ENCODE measurements at places on chromosomes 3 and 15.

- no peak for DNase-seq
These were observed 111.8 kb upstream of the DPH6 start for GRCh38 chr15:35657679-35658311.

GRCh38 chr3:125121246-125122010 lies 65.6 kb upstream of the HEG1 start:
- DNase-seq: no peak

DNA sequence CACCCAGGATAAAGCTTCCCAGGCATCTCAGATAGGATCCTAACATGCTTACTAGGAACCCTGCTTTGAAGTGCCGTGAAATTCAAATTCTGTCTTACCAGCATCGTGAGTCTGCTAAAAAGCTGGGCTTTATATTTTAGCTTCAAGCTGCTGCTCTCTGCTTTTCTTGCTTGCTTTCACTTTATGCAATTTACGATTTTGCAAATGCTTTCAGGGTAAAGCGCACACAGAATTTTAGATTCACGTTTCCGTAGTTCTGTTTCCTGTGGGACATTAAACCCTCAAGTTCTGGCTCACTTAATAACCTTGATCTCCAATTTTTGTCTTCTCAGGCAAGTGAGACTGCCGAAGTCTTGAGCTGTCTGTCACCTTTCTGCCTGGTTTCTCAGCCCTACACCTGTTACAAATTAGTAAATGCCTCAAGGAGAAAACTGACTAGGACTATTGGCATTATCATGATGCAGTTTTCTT lies 170.5 kb upstream of the TGFBR2 start:
- DNase-seq: no peak

- no peak for DNase-seq
These were observed 906.0 kb upstream of the ALCAM start for GRCh38 chr3:104460477-104461406.

DNA sequence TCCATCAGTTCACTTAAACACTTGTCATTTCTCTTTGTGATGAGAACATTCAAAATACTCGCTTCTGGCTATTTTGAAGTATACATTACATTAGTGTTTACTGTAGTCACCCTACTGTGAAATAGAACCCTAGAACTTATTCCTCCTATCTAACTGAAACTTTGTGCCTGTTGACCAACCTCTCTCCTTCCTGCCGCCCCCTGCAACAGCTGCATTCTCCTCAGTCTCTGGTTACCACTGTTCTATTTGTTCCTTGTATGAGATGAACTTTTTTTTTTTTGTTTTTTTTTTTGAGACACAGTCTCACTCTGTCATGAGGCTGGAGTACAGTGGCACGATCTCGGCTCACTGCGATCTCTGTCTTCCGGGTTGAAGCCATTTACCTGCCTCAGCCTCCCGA lies 2.9 kb downstream of the RAD51 start:
- DNase-seq: no peak

GRCh38 chr15:96887730-96888129 lies 557.2 kb downstream of the NR2F2 start:
- DNase-seq: no peak

DNA sequence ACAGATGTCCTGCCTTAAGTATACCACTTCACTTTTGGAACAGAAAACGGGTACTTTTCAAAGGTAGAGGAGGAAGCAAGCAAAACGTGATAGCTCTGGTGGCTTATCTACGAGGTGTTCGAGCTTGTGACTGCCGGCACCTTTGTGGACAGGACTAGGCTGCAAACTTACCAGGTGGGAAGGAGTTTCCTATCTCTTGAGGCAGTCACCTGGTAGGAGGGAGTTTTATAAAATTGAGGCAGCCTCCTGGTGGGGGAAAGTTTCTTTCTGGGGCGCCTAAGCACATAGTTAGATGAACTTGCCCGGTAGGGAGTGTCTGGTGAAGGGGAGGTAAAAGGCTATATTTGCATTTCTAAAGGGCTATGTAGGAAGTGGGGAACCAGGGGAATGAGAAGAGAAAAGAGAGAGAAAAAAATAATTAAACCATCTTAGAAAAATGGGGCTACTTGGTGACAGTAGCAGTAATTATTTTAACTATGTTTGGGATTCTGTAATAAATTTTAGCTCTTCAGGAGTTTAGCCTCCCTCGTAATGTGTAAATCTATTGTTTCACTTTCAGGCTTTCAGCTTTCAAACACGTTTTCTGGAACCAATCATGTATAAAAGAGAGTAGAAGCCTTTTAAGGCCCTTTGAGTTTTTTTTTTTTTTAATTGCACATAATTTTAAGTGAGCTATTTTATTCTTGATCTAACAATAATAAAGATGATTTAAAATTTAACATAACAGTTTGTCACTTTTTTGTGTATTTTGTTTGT lies 131.0 kb downstream of the IL5RA start:
- no peak for DNase-seq

- no peak for DNase-seq
These were observed 799.9 kb downstream of the AGBL1 start for GRCh38 chr15:86879250-86880229.

- no peak for DNase-seq
These were observed 44.5 kb downstream of the CP start for GRCh38 chr3:149177122-149177521.

DNA sequence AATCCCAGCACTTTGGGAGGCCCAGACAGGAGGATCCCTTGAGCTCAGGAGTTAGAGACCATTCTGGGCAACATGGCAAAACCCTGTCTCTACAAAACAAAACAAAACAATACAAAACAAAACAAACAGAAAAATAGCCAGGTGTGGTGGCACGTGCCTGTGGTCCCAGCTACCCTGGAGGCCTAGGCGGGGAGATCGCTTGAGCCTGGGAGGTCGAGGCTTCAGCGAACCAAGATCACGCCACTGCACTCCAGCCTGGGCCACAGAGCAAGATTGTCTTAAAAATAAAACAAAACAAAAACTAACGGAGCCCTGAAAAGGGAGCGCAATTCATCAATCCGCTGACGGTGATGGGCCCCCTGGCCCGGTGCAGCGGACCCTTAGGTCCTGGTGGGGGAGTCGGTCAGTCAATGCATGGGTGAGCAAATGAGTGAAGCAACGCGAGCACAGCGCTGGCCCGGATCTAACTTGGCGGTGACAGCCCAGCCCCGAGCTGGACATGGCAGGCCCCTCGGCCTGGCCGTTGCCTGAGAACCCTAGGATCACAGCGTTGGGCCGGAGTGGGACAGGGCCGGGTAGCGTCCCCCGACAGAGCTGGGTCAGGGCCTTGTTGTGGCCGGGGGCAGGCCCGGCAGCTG lies 52.4 kb upstream of the BLM start:
- DNase-seq: no peak

DNA sequence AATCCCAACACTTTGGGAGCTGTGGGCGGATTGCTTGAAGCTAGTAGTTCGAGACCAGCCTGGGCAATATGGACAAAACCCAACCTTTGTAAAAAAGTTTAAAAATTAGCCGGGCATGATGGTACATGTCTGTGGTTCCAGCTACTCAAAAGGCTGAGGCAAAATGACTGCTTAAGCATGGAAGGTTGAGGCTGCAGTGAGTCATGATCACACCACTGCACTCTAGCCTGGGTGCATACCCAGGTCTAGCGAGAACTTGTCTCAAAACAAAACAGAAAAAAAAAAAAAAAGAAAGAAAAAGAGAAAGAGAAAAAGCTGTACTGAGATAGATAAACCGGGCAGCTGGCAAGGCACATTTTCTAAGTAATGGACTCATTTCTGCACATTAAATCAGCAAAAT lies 10.6 kb downstream of the ARPP19 start:
- peak; percentile 57 for DNase-seq

DNA sequence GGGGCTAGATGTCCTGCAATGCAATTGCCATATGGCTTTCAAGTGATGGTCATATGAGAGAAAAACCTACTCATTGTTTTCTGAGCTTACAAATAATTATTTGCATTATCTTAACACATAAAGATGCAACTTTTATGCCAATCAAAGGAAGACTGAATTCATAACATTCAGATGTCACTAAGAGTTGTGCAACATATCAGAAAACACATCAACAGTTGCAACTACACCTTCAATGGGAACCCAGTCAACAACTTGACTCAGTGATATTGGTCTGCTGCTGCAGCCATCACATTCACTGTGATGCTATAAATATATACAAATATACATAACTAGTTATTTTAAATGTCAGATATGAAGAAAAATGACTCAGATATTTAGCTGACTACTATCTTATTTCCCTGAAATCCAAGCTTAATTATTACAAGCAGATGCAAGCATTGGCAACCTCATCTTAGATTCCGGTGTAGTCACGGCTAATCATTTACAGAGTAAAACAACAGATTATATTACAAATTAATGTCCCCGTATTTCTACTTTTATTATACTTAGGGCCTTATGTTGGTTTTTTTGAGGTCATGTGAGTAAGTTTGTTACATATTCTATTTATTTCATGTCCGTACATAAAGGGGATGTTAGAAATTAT lies 23.7 kb downstream of the CNTN3 start:
- no peak for DNase-seq

- DNase-seq: no peak
These were observed 28.9 kb upstream of the KLHL6 start for GRCh38 chr3:183584246-183584913.

DNA sequence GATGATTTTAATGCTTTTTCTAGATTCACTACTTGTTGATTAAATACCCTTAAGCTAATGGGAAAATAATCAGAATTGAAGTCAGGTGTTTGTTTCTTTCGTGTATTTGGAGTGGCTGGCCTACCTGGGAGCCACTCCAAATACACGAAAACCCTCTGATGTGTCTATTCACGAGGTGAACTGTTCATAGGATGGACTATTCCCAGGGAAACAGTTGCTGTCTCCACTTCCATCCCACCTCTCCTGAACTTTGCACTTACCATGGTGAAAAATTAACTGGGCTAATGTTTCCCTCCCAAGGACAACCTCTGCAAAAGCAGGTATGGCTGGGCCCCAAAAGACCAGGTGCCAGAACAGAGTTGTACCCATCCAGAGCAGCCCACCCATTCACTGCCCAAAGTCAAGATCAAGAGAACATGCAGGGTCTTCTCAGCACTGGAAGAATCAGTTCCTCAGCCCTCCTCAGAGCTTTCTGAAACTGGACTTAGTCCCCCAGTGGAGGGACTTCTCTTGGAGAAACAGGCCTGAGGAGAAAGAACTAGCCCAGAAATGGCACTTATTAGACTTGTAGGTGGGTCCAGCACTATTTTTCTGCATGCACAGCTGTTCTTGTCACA lies 2.9 kb upstream of the SMAD3 start:
- no peak for DNase-seq

GRCh38 chr3:4807381-4808280 lies 171.6 kb upstream of the BHLHE40 start:
- DNase-seq: no peak

GRCh38 chr3:191412759-191413158 lies 48.2 kb upstream of the PYDC2 start:
- DNase-seq: no peak

GRCh38 chr3:183428447-183429211 lies at the start of gene MCF2L2:
Gene MCF2L2, minus strand, starts transcription at chr3:183428619. Its CDS starts 642 bp downstream, at chr3:183427977.
- DNase-seq: peak; percentile 65

DNA sequence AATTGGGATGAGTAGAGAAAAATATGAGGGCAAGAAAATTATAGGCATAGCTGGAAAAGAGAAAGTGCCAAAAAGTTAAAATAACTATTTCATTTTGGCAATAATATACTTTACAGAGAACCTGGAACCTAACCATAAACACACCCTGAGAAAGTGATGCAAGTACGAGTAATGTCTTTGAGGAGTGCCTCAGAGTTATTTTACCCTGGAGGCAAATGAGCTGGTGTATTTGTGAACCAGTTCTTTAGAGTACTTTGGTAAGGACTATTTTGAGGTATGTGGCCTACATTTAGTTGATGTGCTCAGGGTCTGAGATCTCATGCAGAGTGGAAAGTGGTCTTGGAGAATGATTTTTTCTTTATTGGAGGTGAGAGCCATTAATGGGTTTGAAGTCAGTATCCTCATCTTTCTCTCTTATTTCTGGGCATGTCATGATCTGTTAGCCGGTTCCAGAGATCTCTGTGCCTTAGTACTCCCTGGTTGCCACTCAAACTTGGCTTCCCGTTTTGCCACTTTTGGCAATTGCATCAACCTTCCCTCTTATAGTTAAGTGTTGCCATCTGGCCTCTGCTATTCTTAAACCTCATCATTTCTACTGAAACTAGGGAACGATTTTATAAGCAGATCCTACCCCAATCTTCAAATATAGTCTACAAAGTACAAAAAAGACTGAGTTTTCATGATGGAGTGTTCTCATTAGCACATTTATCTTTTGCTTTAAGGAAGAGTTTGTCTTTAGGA lies 145.7 kb downstream of the EPHA6 start:
- no peak for DNase-seq

DNA sequence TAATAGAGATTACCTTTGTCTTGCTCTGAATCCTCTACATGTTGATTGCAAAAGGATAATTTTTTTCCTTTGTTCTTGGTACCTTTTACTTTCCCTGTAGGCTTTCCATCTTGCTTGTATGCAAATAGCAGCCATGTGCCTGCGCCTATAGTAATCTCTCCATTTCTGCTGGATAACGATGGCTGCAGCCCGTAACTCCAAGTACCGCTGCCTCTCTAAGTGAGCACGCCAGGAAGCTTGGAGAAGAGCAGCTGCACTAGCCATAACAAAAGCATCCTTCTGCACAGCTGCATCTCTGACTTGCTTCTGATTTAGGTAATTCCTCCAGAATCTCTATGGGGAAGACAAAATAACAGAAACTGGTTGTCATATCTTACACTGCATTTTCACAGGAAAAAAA lies 89.3 kb downstream of the NR2E3 start:
- no peak for DNase-seq

GRCh38 chr3:94024385-94024784 lies 4.0 kb downstream of the STX19 start:
- DNase-seq: no peak

- DNase-seq: no peak
These were observed 276.7 kb upstream of the SGO1 start for GRCh38 chr3:20462723-20463122.

- DNase-seq: peak; percentile 81
These were observed 1.6 kb downstream of the TSC22D2 start for GRCh38 chr3:150409512-150410310.

GRCh38 chr3:152284906-152285305 lies 16.2 kb downstream of the MBNL1 start:
- DNase-seq: no peak

DNA sequence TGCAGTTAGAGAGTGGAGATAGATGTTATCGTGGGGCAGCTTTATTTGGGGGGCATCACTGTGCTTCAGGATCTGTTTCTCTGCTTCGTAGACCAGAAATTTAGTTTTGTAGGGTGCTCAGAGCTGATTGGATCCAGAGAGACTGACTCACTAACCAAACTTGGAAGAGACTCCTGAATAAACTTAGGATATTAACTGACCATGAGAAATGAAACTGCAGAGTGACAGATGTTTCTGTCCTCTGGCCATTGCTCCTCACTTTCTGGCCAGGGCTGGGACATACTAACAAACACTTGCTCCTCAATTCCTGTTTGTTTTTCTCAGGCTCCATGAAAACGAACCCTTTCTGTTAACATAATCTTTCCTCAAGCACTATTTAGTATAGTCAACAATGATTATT lies 4.3 kb downstream of the ZNF592 start:
- DNase-seq: no peak

DNA sequence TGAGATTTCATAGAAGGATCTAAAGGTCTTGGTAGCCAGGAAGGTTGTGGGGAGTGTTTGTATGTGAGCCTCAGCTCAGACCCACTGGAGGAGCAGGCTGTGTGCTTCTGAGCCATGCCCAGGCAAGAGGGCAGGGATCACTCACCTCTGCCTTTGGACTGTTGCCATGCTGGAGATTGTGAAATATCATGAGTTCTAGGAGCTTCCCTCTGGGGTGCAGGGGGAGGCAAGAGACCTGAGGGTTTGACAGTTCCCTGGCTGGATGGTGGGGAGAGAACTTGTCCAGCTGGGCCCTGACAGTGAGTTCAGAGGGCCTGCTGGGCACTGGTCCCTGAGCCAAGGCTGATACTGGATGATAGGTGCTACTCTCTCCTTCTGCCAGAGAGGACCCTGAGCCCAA lies 6.0 kb downstream of the SLC6A1 start:
- DNase-seq: no peak
